ENCODE measurements at places on chromosomes 2 and 18.

DNA sequence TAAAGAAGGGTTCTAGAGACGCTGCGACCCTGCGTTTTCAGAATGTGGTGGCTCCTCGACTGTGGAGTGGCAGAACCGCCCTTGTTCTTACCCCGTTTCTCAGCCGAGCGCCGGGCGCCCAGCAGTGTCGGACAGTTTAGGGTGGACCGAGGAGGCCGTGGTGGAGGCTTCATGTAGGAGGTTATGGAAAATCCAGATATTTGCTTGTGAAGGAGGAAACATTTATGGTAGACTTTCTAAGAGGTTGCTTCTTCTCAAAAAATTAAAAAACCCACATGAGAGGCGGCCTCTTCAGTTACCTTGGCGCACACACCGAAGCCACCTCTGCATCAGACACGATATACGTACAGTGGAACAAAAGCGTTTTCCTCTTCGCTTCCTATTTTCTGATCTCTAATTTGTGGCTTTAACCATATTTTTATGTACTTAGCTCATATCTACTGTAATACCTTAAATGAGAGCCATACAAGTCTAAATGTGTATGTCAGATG is 120.8 kb downstream of the NFATC1 start:
- DNase-seq = no peak

DNA sequence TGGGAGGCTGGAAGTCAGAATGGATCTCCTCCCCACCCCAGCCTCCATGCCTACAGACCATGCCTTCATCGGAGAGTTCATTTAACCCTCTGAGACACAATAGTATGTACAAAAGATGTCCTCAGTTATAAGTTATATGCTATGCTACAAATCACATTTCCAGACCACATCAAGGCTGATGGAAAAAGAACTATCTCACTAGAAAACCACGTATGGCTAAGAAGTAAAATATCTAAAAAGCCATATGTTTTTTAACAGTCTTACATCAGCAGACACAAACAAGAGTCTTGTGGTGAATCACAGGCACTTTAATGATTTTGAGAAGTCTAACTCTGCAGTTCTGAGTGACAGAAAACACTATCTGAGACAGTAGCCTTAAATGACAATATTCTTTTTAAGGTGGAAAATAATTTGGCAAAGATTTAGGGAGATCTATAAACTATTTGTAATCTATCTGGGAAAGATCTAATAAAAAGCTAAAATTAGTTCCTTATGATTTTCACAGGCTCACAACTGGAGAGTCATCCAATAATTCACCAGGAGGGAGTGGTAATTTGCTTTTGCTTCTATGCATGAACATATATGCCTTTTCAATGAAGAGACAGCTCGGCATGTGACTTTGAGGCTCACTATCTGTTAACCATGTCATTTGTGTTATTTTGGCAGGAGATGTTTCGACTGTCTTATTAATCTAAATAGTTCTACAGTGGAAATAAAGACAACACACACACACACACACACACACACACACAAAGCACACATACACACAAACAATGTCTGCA is 197.5 kb downstream of the IRS1 start:
- DNase-seq = no peak

DNA sequence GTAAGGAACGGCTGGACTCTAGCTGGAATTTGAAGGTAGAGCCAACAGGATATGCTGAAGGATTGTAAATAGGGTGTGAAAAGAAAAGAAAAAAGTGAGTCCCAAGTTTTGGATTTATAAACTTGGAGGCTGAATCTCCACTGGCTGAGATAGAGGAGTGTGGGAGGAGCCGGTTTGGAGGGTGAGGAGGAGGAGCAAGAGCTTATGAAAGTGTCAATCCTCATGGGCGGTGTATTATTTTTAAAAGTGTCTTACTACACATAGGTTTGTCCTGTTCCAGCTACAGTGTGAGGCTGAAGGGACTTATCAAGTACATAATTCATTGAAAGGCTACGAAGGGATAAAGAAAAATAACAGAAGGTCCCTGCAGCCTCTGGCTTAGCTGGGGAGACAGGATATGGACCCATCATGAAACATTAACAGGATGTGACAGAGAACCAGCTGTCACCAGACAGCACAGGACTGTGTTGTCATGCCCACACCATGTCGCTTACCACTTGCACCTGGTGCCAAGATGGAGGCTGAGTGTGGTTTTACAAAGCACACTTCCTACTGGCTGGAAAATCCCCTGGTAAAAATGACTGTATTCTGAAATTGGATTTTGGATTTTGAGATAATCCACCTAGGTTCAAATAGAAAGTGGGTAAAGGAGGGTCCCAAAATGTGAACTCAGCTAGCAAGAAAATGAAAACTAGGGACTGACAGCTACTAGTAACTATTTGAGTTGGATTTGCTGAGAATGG is 2.5 kb upstream of the MREG start:
- peak; percentile 22 for DNase-seq

GRCh38 chr18:63162271-63163014 is 157.1 kb downstream of the BCL2 start:
- DNase-seq = peak; percentile 32

DNA sequence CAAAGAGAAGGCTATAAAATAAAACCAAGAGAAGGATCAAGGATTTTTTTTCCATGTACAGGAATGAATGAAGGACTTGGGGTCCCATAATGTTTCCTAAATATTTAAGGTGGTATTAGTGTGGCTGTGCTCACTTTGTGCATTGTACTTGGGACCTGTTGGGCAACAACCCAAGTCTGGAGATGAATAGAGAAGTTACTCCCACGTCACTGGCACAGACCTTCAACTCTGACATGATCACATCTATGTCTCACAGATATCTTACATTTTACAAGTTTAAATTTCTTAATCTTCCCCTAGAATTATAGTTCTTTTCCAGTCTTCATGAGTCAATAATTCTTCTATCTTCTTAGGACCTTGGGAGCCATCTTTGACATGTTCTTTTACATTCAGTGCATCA is 133.4 kb downstream of the PLCL1 start:
- no peak for DNase-seq

- no peak for DNase-seq
Observed at GRCh38 chr2:11775384-11775783, 29.0 kb downstream of the LPIN1 start.

- no peak for DNase-seq
Observed at GRCh38 chr2:61727746-61728145, 126.1 kb downstream of the FAM161A start.

Measured in stimulated activated CD4-positive, alpha-beta T cell treated with anti-CD3 and anti-CD28 coated beads, Interleukin-4, amount 100 ng/mL, for 1 hour (primary cell).